ENCODE measurements at places on chromosomes 1 and 21.

GRCh38 chr1:84539972-84540371 lies 33.6 kb upstream of the GNG5 start:
- no peak for DNase-seq

- DNase-seq, result no peak
These were observed 15.1 kb downstream of the MAB21L3 start for GRCh38 chr1:116126281-116126680.

DNA sequence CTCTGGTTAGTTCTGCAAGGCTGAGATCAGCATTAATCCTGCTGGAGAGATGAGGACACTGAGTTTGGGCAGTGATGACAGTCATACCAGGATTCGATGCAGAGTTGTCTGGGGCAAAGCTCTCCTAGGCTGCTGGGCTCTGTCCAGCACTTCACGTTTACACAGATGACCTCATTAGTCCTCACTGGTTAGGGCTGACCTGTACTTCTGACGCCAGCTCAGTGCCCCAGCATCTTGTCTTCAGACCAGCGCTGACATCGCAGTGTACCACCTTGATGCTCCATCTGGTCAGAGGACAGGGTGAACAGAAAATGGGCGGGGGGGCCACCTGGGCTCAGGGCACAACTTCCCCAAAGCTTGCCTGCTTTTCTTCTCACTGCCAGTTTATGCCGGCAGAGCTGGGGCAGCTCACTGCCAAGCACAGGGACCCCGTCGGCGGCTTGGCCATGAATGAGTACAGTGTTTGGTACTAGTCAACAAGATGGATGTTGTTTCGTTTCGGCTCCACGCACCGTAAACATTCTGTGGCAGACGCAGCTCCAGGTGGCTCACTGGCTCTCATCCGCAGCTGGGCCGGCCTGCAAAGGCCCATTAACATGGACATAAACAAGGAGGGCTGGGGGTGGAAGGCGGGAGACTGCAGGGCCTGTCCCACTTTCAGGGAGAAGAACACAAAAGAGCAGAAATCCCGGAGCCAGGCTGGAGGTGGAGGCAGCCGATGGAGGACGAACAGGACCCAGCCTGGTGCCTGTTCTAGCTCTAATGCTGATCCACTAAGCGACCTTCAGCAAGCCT lies 118.7 kb downstream of the GLIS1 start:
- no peak for DNase-seq

DNA sequence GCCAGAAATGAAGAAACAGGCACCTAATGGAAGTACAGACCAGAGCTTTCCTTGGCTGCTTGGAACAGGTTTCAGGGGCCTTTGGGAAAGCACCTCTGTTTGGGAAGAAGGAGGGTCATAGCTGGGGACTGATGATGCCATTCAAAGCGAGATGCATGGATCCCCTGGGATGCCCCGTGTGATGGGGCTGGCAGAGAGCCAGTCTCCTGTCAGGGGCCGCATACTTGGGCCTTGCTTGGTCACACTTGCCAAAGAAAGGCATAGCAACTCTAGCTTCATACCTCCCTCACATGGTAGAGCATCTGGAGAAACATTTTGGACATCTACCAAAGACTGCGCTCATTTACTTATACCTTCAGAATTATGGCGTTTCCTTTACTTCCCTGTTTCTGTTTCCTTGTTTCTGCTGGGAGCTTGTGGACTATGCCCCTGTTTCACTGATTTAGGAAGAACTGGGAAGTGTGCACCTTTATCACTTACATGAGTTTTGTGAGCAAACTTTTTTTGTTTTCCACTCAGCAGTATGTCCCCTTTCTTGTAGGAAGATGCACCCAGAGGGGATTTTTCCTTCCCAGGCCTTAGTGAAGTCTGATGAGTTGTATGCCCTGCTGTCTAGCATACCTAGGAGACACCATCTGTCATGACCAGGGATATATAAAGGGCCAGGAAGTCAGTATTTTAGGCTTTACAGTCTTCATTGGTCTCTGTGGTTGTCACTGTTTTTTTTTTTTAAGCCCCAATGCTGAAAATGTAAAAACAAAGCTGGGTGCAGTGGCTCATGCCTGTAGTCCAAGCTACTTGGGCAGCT lies 19.8 kb upstream of the ST3GAL3 start:
- DNase-seq, result no peak

- DNase-seq, result no peak
These were observed 216.2 kb upstream of the RUNX1 start for GRCh38 chr21:35265170-35265877.

- no peak for DNase-seq
These were observed 535.1 kb downstream of the DPYD start for GRCh38 chr1:97385536-97386277.

- no peak for DNase-seq
These were observed 10.4 kb upstream of the MFSD2A start for GRCh38 chr1:39944410-39945112.

GRCh38 chr1:81834921-81835698 lies 34.4 kb downstream of the ADGRL2 start:
- DNase-seq, result no peak

DNA sequence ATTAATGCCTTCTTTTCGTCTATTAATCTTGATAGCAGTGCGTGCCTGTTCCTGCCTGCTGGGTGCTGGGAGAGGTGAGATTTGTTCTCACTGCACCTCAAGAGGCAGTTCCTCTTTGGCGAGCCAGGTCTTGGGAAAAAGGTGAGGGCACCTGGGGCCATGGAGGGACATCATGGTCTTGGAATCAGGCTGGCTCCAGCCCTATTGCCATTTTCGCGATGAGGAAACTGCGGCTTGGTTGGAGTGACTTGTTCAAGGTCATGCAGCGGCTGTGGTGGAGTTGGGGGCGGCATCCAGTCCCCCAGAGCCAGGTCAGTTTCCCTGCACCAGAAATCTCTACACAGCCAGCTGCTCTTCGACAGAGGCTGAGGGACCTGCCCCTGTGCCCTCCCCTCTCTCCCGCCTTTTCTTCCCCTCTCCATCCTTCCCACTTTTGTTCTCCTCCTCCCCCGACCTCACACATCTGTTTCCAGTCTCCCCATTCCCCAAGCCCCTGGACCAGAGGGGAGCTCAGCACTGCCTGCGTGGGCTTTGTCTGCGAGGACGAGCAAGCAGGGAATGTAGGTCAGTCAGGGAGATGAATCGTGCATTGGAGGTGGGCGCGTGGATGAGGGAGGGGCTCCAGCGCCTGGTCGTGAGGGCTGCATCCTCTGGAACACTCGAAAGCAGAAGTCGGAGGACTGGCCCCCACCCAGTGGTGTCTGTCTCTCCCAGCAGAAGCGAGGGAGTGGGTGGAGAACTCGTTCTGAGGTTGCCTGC lies 135.1 kb downstream of the ACTL8 start:
- DNase-seq, result no peak

DNA sequence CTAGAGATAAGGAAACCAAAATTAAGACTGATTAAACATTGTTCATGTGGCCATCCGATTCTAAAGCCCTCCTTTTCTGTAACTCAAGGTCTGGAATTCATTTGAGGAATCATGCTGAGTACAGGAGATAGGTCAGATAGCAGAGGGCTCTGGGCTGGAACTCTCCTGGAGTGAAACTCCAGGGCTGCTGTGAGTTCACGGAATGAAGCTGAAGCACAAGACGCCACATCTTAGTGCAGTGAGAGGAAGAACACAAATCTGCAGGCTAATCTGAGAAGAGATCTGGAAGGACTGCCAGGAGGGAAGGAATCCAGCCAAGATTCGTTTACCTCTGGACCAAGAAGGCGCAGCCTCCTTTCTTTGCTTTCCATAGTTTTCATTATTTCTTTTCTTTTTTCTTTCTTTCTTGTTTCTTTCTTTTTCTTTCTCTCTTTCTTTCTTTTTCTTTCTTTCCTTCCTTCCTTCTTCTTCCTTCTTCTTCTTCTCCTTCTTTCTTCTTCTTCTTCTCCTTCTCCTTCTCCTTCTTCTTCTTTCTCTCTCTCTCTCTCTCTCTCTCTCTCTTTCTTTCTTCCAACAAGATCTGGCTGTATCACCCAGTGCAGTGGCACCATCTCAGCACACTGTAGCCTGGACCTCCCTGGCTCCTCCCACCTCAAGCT lies 74.8 kb upstream of the ATP1B1 start:
- no peak for DNase-seq

DNA sequence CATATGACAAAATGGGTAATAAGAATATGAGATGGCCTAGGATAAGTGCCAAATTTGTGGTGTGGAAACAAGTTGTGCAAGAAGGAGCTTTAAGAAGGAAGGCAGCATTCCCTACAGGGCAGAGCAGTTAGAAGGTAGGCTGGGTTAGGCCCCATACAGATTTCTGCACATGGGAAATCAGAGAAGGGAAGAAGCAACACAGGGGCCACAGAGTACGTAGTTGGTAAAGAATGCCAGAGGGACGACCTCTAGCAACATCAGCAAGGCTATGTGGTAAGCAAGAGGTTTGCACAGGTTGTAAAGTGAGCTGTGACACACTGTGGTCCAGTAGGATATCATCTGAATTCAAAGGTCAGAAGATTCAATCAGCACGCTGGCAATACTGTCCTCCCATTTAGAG lies 765.6 kb upstream of the B3GALT2 start:
- peak; percentile 28 for DNase-seq

DNA sequence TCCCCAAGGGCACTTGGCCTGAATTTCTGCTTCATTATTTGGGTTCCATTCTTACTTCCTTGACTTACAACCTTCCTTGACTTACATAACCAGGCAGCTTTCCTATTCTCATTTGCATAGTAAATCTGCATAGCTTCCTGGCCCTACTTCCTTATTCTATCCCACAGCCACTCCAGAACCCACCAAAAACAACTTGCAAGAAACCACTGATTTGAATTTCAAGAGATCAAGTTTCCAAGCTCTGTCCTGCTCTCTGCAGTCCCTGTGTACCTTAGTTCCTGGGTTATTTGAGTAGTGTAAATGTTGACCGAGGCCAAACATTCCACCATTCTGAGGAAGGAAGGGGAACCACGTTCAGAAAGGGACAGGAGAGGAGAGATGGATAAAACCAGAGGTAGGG lies 603.3 kb downstream of the PTPRC start:
- peak; percentile 12 for DNase-seq

DNA sequence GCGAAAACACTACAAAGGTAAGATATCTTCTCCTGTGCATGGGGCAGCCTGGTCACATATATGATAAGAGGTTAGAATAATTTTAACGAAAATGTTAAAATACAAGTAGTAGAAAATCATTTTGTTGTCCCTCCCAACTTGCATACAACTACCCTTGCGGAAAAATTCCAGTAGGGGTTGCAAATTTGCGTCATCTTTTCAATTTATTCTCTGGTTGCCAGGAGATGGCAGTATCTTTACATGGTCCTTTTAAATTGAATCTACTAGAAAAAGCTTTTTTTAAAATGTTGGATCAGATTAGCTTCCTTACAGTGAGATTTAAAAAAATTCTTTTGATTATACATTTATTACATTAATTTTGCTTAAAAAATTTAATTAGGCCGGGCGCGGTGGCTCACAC lies 10.9 kb downstream of the S100PBP start:
- DNase-seq, result no peak

- no peak for DNase-seq
These were observed 106.2 kb upstream of the DPT start for GRCh38 chr1:168835176-168835575.

GRCh38 chr1:232655028-232655745 lies 25.3 kb upstream of the SIPA1L2 start:
- no peak for DNase-seq

DNA sequence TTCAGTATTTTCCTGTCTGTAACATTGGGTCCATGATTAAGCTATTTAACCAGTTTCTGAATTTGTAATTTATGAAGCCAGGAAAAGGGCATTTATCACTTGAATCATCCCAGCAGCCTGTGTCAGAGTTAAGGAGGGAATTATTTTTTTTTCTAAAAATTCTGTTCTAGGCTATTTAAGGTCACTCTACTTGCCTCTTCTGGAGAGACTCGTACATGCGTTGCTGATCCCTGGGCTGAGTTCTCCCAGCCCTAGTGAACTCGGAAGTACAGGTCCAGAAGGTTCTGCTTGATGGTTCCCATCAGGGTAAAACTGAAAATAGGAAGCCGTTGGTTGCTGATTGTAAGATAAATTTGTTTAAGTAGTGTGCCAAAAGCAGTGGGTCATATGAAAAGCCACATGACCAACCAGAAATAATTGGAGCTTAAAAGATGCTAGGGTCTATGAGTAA lies 90.7 kb downstream of the GPR88 start:
- no peak for DNase-seq

DNA sequence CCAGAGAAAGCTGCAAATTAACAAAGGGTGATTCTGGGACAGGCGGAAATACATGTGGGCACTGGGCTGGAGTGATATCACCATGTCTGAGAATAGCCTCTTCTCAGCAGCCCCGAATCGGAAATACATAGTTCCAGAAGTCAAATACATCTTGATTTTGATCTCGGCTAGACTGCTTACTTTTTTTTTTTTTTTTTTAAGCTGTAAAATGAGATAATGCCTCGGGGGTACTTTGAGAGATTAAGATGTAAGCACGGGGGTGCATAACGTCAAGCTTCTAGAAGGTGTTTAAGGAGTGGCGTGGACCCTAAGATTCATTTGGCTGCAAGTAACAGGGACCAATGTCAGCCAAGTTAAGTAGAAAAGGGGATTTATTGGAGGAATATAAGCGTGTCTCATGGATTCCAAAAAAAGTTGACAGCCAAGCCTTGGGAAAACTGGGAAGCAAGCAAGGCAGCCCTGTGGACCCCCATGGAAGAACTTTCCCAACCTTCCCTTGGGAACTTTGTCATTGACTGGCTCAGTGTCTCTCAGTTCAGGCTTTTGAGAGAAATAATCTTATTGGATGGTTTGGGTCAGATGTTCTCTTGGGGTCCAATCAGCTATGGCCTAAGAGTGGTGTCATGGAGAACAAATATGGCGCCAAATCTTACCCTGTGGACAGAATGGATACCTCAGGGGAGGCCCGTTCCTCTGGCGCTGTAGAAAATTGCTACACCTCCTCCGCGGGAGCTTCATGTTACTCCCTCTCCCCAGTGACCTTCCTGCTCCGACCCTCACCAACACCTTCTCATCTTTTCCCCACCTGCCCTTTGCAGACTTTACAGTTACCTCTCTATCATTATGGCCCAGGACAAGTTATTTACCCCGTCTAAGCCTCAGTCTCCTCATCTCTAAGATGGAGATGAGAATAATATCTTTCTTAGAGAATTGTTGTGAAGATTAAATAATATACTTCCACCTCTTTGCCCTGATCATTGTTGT lies 186.6 kb downstream of the KAZN start:
- no peak for DNase-seq

GRCh38 chr1:156099282-156099681 lies 15.2 kb upstream of the LMNA start:
- no peak for DNase-seq

- no peak for DNase-seq
These were observed 36.1 kb downstream of the SORT1 start for GRCh38 chr1:109361649-109362048.

DNA sequence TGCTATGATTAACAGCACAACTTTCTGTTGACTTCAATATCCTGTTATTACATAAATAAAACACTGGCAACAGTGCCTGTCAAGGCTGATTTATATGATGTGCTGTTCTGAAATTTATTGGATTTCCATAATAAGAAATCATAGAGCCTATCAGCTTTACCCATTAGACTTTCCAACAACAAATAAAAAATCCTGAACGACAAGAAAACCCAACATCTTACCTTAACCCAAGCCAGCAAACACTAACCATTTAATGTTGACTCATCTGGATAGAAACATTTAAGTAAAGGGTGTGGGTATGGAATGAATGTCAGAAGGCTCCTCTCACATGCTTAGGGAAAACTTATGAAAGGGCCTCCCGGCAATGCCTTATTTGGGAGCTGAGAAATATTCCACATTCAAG lies 165.1 kb downstream of the SLC45A1 start:
- DNase-seq, result no peak

Data from HuH-7 (cell line).